GM19239 (cell line): ENCODE measurements at places on chromosomes 2 and 18.
A peak's percentile ranks its signal among the peaks of the same experiment; 100 is the strongest.

GRCh38 chr18:75293591-75293990, 83.0 kb downstream of the TSHZ1 start:
- no peak for DNase-seq

DNA sequence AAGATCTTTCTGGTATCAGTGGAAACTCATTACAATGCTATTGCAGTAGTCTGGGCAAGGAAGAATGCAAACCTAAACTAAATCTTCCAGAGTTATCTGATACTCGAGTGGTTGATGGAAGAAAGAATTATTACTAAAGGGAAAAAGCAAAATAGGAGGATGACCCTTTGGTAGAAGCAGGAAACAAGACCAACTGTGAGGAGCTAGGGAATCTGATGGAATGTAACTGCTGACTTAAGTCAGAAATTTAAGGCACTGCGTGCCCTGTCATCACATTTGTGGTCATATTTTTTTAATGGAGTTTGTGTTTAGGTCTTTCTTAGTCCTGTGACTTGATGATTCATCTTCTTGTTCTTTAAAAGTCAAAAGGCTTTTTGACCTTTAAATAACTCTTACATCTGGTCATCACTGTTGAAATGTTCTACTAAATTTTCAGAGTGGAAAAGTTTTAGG, 36.5 kb upstream of the ARMC9 start:
- no peak for DNase-seq

DNA sequence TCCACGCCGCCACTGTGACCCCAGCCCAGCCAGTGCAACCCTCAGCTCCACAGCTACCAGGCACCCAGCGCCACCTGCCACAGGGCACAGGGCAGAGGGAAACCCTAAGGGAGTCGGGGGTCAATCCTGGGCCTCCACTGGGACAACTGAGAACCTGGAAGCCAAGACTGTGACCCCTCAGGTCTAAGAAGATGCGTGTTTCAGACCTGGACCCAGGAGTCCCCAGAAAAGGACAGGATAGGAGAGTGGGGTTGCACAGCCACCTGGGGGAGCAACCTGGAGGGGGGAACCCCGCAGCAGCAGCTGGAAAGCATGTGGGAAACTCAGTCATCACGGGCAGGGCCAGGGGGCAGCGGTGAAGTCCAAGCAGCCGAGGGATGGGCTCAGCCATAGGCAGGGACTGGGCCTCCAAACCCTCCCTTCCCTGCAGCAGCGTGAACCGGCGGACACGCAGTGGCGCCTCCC, 4.1 kb downstream of the ESPNL start:
- DNase-seq, result no peak

DNA sequence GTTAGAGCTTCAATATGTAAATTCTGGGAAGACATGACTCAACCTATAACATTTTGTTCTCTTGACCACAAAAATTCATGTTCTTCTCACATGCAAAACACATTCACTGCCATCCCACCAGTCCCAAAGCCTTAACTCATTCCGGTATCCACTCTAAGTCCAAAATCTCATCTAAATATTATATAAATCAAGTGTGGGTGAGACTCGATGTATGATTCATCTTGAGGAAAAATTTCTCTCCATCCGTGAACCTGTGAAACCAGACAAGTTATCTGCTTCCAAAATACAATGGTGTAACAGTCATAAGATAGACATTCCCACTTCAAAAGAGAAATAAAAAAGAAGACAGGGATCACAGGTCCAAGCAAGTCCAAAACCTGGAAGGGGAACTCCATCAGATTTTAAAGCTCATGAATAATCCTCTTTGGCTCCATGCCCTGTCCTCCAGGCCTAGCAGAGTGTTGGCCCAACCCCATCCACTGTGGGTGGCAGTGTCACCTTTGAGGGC, 101.3 kb downstream of the RAD51AP2 start:
- DNase-seq, result no peak

DNA sequence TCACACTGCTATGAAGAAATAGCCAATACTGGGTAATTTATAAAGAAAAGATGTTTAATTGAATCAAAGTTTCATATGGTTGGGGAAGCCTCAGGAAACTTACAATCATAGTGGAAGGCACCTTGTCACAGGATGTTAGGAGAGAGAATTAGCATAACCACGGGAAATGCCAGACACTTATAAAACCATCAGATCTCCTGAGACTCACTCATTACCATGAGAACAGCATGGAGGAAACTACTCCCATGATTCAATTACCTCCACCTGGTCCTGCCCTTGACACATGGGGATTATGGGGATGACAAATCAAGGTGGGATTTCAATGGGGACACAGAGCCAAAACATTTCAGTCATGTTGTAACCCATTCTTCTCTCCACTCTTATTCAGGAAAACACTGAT, 472.9 kb upstream of the FSIP2 start:
- no peak for DNase-seq

- DNase-seq, result no peak
These were observed 459.8 kb upstream of the SLC14A2 start for GRCh38 chr18:45155526-45155925.

DNA sequence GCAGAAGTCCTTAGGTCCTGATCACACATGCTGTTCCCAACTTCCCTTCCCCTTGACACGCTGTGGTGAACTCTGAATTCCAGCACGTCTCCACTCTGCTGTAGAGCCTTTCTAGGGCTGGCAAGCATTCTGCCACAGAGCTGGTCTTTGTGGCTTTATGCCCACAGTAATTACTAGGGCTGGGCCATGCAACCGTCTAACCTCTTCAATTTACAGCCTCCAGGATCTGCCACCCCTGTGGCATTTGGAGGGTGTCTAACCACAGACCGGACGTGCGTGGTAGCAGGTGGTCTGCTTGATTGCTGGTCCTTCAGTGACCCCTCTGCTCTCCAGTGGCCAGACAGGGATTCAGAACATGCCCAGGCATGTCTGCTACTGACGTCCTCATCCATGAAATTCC, 43.1 kb upstream of the TGFA start:
- no peak for DNase-seq

GRCh38 chr2:85754313-85755095, 713 bp downstream of the ATOH8 start:
- DNase-seq, result no peak

DNA sequence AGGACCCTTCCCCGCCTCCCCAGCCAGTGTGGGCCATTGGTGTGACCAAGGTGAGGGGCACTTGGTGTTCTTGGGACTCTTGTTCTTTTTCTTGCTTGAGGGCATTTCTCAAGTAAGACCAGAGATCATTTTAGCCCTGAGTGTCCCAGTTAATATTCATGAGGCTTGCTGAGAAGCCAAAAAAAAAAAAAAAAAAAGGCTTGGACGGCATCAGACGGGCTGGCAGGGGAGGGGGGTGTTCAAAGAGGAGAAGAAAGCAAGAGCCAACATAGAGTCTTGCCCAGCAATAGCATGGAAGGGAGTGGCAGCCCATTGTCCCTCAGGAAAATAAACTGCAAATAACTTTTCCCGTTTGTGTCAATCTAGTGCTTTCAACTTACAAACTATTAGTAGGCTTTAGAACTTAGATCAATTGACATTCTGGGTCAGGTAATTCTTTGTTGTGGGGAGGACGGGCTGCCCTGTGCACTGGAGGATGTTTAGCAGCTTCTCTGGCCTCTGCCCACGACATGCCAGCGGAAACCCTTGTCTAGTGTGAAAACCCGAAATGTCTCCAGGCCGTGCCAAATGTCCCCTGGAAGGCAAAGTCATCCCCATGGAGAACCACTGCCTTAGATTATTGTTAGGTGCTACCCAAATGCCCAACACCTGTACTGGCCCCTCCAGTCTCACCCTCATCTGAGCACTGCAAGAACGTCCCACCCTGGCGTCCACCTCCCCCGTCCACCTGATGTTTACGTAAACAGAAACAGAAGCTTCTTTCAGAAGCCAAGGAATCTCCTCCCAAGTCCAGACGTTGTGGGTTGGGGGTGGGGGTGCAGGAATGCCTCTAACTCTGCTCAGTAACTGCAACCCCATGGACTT, 163.4 kb downstream of the BCL2 start:
- no peak for DNase-seq

DNA sequence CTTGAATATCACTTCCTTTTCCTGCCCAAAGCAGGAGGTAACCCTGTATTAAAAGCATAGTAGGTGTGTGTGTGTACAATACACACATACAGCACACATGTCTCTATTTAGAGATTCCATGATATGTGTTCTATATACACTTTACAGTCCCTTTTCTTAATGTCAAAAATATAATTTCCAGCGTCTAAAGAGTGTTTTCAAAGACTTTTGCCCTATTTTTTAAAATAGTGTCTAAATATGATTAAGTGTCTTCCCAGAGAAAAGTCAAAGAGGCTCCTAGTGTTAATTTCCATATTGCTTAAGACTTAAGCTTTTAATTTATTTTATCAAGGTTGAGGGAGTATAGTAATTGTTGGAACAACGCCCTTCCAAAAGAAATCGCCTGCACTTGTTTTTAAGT, 420.3 kb upstream of the POU3F3 start:
- no peak for DNase-seq

DNA sequence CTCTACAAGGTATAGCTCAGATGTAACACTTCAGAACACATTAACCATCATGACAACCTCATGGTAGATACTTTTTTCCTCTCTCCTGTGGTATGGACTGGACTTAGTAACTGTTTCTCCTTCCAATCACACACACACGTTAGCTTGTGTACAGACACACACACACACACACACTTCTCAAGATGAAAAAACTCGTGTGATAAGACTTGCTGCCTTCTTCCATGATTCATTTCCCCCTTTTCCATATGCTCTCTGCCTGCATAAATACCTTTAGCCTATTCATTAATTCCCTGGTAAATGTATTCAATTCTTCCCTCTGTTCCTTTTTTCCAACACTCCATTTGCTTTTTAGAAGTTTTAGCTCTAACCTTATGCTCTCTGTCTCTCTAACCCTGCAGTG, 118.9 kb upstream of the TANK start:
- DNase-seq, result no peak

- DNase-seq, result no peak
These were observed 53.3 kb downstream of the TWSG1 start for GRCh38 chr18:9387891-9388290.

DNA sequence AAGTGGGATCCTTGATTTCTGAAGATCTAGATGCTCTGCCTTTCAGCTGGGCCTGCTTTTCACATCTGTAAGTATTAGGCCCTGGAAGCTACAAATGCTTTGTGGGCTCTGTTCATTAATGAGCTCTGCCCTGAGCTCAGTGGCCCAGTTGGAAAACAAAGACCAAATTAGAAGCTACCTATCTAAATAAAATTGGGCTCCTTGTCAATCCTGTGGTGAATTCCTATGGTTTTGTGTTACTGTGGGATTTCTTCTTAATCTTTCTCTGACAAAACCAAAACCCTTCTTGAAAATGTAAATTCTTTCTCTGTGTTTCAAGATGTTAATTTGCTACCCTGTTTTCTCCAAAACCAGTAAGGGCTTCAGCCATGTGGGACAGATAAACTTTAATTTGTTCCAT, 219.0 kb upstream of the HS6ST1 start:
- DNase-seq, result no peak

GRCh38 chr2:145460112-145460511, 940.2 kb upstream of the ZEB2 start:
- DNase-seq, result no peak

DNA sequence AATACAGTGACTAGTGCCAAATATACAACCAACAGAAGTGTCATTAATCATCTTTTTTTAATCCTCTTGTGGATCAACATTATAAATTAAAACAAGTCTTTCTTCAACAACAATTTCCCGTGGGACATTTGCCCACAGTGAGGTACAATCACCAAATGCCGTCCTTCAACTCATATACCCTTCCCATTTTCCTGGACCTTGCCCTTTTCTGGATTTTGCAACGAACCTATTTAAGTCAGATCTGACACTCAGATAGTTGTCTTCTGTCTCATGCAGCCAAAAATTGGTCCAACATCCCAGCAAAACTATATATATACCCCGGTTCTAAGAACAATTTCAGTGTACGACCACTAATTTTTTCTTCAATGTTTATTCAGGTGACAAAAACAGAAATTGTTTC, 324.0 kb downstream of the DSEL start:
- DNase-seq, result no peak

- no peak for DNase-seq
These were observed 555.8 kb downstream of the SATB2 start for GRCh38 chr2:198901894-198902293.

DNA sequence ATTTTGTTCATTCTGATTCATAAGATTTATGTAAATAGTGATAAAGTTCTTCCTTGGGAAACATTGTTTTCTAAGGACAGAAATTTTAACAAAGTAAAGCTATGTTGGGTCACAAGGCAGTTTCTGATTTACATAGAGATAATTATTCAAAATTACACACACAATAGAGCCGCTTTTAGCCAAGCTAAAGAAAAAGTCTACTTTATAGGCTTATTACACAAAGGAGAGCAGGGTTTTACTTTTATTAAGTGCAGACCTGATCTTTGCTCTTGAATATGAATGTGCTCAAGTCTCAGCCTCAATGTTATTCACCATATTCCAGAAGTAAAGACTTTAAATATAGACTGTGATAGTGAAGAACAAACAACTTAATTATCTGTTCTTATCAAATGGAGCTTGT, 787.8 kb upstream of the LINC00305 start:
- no peak for DNase-seq

DNA sequence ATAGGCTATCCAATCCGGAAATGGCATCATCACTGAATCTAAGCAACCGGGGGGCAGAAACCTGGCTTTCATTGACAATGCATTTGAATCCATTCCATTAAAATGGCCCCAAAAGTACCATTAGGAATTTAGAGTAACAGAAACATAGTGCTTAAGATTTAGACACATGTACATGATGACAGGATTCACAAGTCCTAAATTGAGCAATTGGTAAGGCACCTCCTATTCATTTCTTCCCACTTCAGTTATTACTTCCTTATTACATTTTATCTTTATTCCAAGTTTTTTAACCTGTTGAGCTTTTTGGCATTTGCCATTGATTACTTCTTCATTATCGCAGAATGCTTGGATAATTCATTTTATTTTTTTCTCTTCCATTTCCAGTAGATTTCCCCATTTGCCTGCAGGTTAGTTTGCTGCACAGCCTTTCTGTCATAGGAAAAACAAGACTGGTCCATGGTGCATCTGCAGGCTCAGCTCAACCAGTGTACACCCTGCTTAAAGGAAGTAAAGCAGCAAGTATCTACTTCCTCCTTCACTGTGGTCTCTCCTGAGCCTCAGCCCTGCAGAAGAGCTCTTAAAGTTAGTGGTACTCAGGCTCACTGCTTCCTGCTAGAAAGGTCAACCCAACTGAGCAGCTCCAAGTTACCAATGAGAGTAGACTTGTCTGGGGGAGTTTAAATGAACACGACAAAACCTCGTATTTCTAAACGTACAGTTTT, 89.2 kb downstream of the DOCK10 start:
- DNase-seq, result peak; percentile 42

GRCh38 chr18:78765142-78765541, 214.5 kb upstream of the SALL3 start:
- DNase-seq, result no peak

DNA sequence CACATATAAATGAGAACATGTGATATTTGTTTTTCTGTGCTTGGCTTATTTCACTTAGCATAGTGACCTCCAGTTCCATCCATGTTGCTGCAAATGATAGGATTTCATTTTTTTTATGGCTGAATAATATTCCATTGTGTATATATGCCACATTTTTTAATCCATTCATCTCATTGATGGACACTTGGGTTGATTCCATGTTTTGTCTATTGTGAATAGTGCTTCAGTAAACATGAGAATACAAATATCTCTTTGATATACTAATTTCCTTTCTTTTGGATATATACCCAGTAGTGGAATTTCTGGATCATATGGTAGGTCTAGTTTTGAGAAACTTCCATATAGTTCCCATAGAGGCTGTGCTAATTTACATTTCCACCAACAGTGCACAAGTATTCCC, 3.7 kb upstream of the NEMP2 start:
- DNase-seq, result no peak

GRCh38 chr2:181682795-181683517, 2.6 kb upstream of the NEUROD1 start:
- no peak for DNase-seq
